ENCODE measurements at places on chromosomes 3 and 15. TPM values are rescaled to one million over a fixed set of nuclear protein-coding genes. Genes with fewer than 3 reads are reported as not detected.

SEMA6D gene
- total RNA-seq = not detected

ACAD9 gene
- total RNA-seq = 25.4 TPM

CFAP20DC gene
- 2.3 TPM for total RNA-seq

SLC12A1 gene
- total RNA-seq = not detected

KLF15 gene
- total RNA-seq = 0.08 TPM

DALRD3 gene
- total RNA-seq = 25.6 TPM

All from A549 treated with CORT108297 at 1 μM for 4 hours (cell line).